ENCODE measurements at places on chromosomes 12 and 14.
A peak's percentile ranks its signal among the peaks of the same experiment; 100 is the strongest.

- DNase-seq = no peak
These were observed 430.0 kb downstream of the ETNK1 start for GRCh38 chr12:23055004-23055403.

GRCh38 chr12:54020591-54021405 lies 7.4 kb upstream of the HOXC6 start:
- no peak for DNase-seq

DNA sequence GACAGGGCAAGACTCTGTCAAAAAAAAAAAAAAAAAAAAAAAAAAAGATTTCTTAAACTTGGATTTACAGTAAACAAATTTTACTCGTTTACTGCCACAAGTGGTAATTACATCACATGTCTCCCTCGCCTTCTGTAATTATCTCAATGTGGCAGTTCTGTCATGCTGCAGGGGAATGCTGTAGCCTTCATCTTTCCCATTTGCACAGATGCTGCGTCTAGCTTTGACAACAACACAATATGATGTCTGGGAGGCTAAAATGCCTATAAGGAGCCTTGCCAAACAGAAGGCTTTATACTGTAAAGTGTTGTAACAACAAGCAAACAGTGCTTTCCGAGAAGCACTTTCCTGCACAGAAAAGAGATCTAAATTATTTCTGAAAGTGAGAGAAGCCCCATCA lies 48.7 kb downstream of the ESR2 start:
- no peak for DNase-seq

GRCh38 chr14:69614592-69614991 lies 3.2 kb downstream of the SUSD6 start:
- DNase-seq = no peak

- no peak for DNase-seq
These were observed 141.2 kb downstream of the STXBP6 start for GRCh38 chr14:24908592-24909236.

- DNase-seq = no peak
These were observed 29.0 kb downstream of the TESC start for GRCh38 chr12:117069926-117070900.

GRCh38 chr14:104641753-104642539 lies 37.4 kb upstream of the TMEM179 start:
- no peak for DNase-seq

DNA sequence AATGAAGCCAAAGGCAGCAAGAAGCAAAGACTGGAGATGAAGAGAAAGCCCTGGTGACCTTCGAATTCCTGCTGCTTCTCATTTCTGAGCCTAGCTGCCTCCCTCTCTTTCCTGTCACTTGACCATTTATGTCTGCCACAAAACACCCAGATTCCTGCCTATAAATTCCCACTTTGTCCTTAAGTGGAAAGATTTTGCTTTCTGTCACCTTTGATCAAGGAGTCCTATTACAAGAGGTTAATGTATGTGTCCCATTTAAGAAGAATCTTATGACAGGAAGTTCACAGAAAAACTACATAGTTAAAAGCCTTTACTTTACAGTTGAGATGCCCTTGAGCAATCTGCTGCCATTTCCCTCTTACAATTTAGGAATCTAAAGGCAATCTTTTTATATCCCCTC lies 155.7 kb downstream of the GALC start:
- DNase-seq = no peak

- no peak for DNase-seq
These were observed 186.2 kb downstream of the NEDD1 start for GRCh38 chr12:97093187-97093683.

DNA sequence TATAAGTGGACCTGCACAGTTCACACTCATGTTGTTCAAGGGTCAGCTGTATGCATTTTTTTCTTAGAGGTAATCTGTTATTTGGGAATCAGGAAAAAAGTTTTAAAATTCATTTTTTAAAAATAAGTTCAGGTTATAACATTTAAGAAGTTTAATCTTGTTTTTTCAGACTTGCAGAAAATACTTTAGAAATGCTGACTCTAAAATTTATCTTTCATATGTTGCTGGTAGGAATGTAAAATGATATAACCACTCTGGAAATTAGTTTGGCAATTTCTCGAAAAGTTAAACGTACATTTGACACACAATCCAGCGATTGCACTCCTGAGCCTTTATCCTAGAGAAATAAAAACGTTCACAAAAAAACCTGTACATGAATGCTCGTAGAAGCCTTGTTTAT lies 4.7 kb downstream of the VRK1 start:
- DNase-seq = no peak

DNA sequence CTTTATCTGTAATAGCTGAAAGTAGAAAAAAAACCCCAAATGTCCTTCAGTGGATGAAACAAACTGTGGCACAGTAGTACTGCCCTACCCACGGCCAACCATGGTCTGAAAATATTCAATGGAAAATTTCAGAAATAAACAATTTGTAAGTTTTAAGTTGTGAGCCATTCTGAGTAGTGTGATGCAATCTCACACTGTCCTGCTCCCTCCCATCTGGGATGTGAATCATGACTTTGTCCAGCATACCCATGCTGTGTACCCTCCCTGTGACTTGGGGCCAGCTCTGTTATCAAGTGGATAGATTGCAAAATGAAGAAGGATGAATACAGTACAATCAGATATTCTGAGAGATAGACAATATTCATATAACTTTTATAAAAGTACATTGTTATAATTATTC lies 106.2 kb downstream of the SMOC1 start:
- no peak for DNase-seq

- no peak for DNase-seq
These were observed 71.1 kb upstream of the SOX5 start for GRCh38 chr12:24020397-24021163.

DNA sequence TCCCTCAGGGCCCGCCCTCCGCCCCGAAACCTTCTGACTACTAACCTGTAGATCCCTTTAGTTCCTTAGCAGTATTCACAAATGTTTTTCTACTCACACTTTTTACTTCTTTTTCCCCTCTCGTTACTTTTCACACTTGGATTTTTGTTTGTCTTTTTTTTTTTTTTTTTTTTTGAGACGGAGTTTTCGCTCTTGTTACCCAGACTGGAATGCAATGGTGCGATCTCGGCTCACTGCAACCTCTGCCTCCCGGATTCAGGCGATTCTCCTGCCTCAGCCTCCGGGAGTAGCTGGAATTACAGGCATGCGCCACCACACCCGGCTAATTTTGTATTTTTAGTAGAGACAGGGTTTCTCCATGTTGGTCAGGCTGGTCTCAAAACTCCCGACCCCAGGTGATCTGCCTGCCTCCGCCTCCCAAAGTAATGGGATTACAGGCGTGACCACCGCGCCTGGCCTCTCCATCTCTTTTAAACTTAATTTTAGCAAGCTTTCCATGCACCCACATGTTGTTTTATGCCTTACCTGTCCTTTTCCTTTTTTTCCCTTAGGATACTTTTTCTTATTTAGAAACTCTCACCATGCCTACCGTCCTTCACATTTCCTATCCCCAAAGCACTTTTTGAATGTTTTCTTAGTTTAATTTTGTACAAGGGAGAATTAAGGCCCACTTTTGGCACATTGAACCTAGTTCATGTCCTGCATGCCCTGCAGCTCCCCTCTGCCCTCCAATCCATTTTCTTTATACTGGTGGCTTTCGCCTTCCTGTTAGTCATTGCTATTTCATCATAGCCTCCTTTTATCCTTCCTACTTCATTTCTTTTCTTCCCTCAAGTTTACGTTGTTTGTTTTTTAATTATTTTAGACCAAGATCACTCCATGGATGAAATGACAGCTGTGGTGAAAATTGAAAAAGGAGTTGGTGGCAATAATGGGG lies 1.1 kb downstream of the SP1 start:
- DNase-seq = no peak

DNA sequence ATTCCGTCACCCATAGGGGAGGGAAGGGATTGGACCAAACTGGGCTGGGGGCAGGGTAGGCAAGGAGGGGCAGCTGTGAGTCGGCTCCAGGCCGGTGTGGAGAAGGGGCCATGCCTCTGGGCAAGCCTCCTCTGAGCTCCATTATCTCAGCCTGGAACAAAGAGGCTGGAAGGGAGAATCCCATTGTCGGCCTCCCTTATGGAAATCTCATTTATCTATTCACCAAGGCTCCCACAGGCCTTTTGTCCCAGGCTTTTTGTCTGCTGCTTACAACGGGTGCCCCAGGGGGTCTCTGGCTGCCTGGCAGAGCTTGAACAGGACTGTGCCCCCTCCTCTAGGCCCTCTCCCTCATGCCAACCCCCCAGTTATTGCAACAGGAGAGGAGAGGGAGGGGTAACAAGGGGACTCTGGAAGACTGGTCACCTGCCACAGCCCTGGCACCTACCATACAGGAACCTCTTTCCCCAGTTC lies 19.5 kb downstream of the FIGNL2 start:
- no peak for DNase-seq

DNA sequence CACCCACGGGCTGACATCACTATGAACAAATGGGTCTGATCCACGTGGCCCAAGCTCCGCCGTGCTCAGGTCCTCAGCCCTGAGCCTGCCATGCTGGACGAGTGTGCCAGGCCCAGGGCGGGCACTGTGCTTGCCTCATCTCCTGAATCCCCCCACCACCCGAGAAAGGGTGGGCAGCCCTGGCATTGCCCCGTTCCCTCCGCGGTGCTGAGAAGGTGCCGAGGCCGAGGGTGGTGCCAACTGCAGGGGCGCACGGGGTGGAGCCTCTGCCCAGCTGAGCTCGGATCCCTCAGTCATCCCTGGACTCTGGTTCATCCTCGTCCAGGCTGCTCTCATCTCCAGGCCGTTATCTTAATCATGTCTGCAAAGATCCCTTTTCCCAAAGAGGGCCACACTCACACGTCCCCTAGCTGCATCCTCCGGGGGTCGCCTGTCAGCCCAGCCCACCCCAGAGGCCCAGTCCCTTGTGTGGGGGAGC lies 60.6 kb downstream of the NOC4L start:
- DNase-seq = no peak

GRCh38 chr14:105477660-105478397 lies 3.2 kb downstream of the CRIP2 start:
- DNase-seq = peak; percentile 64

GRCh38 chr14:100098171-100098570 lies 32.9 kb downstream of the EVL start:
- DNase-seq = no peak

DNA sequence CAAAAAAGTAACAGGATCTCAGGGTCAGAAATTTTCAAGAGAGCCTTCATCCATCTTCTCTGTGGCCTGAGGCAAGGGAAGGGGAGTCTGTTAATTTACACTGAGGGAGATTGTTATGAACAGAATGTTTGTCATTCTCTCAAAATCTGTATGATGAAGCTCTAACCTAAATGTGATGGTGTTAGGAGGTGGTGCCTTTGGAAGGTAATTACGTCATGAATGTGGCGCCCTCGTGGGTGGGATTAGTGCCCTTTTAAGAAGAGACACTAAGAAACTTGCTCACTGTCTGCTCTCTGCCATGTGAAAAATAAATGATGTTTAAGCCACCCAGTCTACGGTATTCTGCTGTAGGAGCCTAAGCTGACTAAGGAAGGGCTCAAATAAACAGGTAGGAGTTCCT lies 521.6 kb downstream of the SNAPC1 start:
- no peak for DNase-seq

GRCh38 chr12:8033153-8034044 lies 883 bp downstream of the FOXJ2 start:
- no peak for DNase-seq

DNA sequence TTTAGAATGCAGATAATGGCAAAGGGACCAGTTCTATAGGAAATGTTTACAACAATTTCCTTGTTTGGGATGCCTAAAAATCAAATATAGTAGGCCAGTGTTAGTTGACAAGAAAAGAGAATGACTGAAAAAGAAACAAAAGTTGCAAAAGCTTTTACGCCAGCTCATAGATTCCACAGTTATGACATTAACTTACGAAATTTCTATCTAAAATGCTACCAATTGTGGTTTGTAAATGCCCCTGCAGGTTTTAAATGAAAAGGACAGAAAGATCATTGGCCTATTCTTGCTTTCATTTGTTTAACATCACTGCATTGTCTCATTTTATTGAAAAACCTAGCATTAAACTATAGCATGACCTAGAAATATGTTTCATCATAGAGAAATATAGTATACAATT lies 345.8 kb downstream of the CCDC91 start:
- no peak for DNase-seq

DNA sequence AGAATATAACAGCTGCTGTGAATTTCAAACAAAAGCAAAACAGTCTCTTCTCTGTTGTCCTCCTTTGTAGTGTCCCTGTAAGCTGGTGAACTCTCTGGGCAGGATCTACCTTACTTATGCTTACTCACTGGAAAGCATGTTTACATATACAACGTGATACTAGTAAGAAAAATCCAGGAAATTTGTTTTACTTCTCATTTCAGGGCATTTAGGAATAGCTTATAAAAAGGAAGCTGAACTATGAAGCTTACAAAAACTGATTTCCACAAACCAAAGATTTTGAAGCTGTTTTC lies 311.0 kb downstream of the NOVA1 start:
- DNase-seq = no peak

GRCh38 chr14:51682411-51682810 lies 30.7 kb downstream of the FRMD6 start:
- no peak for DNase-seq

DNA sequence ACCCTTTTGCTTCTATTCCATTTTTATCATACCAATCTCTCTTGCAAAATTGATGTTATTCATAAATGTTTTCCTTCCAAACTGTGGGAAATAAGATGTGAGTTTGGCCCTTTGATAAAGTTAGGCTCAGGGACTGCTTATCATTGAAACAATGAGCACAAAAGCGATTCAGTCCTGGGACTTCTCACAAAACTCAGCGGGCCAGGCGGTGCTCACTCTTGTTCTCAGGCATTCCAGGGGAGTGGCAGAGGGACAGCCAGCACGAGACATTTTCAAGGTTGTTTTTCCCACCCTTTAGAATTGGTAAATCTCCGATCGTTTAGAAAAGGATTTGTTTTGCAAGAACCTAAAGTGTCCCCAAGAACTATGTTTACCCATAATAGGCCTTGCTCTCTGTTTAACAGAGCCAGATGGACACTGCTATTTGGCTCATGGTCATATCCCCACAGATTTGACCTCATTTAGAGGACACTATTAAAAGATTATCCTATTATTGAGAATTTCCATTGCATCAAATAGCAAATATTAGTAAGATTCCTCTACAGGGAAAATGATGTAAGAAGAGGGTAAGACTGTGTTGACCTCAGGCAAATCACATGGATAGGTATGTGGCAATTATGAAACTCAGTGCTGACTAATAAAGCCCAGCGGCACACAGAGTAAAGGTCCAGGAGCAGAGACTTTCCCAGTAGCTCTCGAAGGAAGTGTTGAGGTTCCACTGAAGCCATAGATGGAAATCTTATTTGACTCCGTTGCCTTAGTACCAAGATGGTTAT lies 102.7 kb upstream of the USP44 start:
- no peak for DNase-seq

DNA sequence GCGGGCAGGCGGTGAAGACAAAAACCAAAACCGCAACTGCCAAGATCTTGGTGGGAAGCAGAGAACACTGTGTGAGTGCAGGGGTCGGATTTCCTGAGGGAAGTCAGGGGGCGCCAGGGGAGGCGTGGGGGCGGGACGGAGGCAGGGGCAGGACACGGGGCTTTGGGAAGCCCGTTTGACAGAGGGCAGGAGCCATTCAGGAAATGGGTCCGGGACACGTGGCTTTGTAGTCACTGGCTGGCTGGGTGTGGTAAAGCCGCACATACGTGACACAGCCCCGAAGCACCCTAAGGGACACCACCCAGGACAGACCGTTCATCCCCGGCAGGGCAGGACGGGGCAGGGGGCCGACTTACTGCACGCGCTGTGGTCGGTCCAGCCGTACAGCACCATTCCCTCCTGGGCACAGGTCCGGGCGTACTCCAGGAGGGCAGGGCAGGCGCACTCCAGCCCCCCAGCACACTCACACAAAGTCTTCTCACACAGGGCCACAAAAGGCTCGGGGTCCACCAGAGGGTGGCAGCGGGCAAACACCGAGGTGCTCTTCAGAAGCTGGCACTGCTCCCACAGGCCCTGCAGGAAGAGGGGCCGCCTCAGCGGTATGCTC lies 49.4 kb downstream of the VWF start:
- no peak for DNase-seq

Measured in activated gamma-delta T cell (primary cell).